ENCODE measurements at places on chromosomes 1 and 21.

- no peak for DNase-seq
Measured at GRCh38 chr1:1344655-1345361, 4.4 kb downstream of the DVL1 start.

DNA sequence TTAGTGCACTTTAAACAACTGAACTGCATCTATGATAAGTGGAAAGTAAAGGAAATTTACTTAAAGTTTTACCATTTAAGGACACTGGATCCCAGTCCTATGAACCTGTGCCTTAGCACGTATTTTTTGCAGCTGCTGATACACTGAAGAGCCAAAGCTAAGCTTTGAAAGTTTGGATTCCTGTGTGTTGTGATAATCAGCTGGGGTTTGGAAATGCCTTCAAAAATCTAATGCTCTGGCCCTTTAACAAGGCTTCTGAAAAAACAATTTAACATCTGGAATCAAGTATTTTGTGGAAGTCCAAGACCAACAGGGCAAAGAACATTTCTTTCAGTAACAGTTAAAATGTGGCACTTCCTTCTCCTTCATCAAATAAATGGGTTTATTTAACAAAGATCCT lies 51.8 kb downstream of the DDAH1 start:
- no peak for DNase-seq

GRCh38 chr21:33924079-33924765 lies 8.6 kb upstream of the ATP5PO start:
- peak; percentile 76 for DNase-seq

DNA sequence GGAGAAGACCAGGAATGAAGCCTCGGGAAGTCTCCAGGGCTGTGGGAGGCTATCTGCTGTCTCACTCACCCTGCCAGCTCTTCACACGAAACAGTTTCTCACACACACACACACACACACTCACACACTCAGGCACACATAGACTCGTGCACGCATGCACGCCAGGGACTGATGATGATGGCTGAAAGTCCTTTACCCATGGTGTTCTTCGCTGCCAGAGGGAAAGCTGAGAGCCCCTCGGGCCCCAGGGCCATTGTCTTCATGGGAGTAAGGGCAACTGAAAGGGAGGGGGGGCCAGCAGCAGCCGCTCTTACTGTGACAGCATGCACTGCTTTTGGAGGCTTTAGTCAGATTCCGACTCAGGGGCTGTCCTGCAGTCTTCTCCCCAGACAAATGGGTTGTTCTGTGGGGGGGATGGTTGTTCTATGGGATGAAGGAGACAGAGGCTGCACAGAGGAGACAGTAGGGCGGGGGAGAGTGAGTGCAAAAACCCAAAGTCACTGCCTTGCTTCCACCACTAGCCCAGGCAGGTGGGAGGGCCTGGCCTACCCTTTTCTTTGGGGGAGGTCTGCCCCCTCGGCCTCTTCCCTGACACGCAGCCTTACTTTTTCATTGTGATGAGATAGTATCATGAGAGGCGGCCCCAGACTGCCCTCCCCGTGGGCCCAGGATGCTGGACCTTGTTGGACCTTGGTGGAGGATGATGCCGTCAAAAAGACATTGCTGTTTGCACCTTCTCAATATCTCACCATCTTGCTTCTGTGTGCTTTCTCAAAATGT lies 29.0 kb downstream of the STUM start:
- DNase-seq = no peak

DNA sequence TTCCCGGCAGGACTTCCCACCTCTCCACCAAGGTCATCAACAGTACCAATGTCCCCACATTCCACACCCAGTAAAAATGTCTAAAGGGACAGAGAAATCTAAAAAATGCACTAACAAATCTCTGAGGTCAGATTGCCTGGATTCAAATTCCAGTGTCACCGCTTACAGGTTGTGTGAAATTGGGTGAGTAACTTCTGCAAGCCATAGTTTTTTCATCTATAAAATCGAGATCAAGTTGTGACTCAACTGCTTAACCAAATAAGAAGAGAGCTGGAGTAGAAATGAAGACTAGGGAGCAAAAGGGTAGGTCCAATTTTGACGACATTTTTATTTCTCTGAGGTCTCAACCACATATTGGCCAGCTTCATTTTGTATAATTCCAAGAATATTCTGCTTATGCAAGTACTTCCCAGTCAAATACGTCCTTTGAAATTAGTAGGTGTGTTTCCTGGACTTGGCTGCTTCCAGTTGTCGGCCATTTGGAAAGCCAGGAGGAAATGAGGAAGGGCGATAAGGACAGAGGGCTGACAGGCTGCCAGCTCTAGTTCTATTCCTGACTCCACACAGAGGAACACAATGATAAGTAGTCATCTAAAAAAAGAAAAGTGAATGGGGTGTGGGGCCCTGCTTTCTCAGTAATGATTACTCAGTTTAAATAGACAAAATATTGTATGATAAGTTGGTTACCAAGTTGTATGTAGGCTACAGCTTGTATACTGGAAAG lies 57.7 kb upstream of the ZC3H11B start:
- DNase-seq = no peak

- no peak for DNase-seq
Measured at GRCh38 chr21:28633839-28634555, 358.7 kb downstream of the LTN1 start.

DNA sequence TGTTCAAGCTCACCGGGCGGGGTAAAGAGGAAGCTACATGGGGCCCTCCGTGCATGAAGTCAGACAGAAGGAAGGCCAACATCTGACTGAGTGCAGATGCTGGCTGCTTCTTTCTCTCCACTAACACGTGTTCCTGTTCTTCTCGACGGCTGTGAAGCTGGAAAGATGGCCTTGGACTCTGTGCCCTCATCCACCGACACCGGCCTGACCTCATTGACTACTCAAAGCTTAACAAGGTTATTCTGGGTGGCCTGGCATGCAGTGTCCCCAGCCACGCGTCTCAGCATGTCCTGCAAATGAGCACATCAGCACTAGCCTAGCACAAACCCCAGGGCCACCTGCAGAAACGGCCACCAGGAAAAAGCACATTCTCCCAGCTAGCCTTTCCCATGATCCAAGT lies 41.2 kb downstream of the ACTN2 start:
- DNase-seq = no peak

- DNase-seq = no peak
Measured at GRCh38 chr1:245260883-245261282, 106.1 kb downstream of the KIF26B start.

GRCh38 chr1:53992085-53992874 lies 25.7 kb downstream of the LDLRAD1 start:
- no peak for DNase-seq

GRCh38 chr1:172393354-172393753 lies 27.1 kb upstream of the C1orf105 start:
- no peak for DNase-seq

- DNase-seq = no peak
Measured at GRCh38 chr1:1399872-1400575, 889 bp upstream of the CCNL2 start.
